ENCODE measurements at places on chromosomes 5 and 9.

DNA sequence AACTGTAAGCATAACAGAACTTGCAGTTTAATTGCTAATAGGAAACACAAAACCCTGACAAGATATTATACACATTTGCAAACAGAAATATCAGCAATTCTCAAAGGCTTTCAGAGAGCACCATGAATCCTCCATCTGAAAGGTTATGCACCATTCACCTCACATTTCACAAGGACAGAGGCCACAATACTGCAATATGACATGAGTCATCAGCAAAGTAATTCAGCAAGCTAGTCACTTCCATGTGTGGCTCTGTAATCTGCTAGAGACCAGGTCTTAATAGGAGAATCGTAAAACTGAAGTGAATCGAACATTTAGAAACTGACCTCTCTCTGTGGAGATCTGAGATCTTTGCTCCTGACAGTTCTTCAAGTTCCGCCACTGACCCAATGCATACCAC lies 28.3 kb downstream of the IARS1 start:
- DNase-seq = no peak

DNA sequence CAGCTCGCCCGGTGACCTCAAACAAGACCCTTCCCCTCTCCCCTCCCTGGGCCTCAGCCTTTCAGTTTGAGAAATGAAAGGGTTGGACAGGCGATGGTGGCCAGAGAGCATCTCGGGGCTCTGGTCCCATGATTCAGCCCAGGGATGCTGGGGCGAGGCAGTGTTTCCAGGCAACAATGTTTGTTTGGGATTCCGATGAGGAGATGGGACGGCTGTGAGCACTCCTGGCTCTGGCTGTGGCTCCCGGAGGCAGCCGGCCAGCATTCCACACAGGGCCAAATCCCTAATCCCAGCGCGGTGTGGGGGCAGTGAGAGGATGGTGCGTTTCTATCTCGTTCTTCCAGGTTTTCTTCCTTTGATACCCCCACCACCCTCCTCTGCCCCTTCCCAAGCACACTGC lies 66.0 kb downstream of the HMCN2 start:
- DNase-seq = no peak

DNA sequence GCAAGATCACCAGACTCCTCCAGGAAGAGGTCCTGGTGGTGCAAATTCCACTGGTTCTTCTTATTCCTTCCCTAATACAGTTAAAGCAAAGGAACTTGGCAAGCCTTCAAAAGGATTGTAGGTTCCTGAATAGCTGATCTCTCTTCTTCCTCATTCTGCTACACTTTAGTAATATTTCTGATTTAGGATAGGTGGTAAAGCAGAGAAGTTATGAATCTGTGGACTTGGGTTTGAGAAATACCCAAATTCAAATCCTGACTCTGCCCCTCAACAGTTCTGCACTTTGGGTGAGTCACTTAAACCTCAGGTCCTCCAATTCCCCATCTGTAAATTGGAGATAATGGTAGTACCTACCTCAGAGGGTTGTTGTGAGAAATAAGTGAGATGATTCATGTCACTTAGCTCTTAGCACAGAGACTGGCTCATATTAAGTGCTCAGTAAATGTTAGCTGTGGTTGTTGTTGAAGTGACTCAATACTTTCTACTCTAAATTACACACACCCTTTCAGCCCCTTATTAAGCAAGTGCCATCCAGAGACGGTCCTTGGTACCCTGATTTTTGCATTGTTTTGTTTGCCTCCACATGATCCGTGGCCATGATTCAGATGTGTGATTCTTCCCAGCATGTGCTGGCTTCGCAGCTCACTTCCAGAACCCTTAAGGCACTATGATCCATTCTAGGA lies 5.2 kb downstream of the SH3RF2 start:
- DNase-seq = no peak

- DNase-seq = no peak
Observed at GRCh38 chr5:137215261-137215660, 283.9 kb downstream of the SPOCK1 start.

GRCh38 chr9:20042128-20042711 lies 253.4 kb upstream of the SLC24A2 start:
- no peak for DNase-seq

- DNase-seq = no peak
Observed at GRCh38 chr9:136757328-136757727, 715 bp downstream of the LCN8 start.

- DNase-seq = no peak
Observed at GRCh38 chr5:124655921-124656511, 90.4 kb downstream of the ZNF608 start.

DNA sequence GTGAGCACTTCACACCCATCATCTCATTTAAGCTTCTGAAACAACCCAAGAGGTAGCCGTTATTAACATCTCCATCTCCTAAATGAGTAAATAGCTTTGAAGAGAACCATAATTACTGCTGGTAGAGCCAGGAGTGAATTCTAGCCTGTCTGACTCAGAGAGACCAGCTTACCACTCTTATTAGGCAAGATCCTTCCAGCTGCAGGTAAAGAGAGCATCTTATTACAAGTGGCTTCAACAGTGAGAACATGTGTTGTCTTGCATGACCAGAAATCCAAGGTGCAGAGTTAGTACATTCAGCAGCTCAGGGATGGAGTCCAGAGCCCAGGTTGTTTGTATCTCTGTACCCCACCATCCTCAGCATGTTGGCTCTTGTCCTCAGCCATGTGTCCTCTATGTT lies 10.9 kb upstream of the AFAP1L1 start:
- no peak for DNase-seq

DNA sequence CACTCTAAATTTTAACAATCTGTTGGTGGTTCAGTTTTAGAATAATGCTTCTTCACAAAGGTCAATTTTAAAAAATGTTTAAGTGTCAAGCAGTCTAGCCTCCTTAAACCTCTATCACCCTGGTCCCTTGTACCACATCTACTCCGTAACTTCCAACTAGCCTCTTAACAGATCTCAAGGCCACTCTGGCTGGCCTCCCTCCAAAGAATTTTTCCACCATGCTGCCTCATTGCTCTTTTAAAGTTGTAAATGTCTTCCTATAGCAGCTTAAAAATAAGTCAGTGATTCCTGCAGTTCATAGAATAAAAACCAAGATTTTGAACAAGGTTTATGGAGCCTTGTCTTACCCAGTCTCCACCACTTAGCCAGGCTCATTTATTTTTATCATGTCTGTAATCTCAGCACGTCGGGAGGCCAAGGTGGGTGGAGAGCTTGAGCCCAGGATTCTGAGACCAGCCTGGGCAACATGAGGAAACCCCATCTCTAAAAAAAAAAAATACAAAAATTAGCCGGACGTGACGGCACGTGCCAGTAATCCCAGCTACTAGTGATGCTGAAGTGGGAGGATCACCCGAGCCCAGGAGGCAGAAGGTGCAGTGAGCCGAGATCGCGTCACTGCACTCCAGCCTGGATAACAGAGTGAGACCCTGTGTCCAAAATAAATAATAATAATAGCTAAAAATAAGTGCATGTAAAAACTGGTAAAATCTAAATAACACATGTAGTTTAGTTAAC lies 924.9 kb upstream of the DMAC1 start:
- DNase-seq = no peak

DNA sequence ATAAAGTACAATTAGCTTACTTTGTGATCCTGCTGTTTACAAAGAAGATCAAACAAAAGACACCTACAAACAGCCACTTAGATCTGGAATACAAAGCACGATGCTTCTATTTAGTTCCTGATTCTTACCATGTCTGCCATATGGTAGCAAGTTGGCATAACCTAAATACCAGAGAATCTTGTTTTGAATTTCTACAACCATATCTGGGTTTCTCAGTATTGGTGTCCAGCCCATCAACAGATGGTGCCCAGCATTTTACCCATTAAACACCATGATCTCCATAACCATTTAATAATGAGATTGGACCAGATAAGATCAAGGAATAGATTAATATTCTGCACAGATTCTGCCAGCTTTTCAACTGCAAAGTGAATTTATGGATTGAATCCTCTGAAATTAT lies 29.8 kb downstream of the SLC24A2 start:
- no peak for DNase-seq

GRCh38 chr5:68673106-68673822 lies 420.6 kb upstream of the SLC30A5 start:
- no peak for DNase-seq

DNA sequence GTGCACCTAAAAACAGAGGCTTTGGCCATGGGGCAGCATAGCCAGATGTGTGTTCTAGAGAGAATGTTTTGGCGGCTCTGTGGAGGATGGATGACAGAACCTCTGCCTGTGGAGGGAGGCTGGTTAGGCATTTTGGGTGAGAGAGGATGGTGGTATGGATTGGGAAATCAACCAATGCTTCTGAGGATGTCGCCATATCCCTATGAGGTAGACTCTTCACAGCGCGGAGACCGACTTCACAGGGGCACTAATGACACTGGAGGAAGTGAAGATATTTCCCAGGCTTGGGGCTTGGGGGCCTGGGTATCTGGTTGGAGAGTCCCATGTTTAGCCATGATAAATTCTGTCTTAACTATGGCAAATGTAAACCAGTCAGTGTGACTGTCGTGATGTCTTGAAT lies 140.6 kb upstream of the KLF4 start:
- no peak for DNase-seq

GRCh38 chr9:130092910-130093309 lies 39.2 kb downstream of the GPR107 start:
- no peak for DNase-seq

DNA sequence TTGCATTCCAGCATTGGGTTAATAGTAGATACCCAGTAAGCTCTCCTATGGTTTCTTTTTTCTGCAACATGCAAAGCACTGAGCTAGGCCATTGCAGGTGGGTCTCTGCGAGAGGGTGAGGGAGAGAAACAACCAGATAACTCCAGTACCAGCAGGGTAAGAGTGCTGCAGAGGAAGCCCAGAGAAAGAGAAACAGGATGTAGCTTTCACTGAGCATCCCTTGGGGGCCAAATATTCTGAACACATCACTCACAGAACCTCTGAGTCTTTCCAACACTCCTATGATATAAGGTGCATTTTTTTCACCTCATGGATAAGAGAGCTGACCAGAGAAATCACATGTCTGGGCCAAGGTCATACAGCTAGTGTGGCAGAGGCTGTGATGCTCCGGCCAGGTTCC lies 76.7 kb downstream of the TRIM32 start:
- no peak for DNase-seq

DNA sequence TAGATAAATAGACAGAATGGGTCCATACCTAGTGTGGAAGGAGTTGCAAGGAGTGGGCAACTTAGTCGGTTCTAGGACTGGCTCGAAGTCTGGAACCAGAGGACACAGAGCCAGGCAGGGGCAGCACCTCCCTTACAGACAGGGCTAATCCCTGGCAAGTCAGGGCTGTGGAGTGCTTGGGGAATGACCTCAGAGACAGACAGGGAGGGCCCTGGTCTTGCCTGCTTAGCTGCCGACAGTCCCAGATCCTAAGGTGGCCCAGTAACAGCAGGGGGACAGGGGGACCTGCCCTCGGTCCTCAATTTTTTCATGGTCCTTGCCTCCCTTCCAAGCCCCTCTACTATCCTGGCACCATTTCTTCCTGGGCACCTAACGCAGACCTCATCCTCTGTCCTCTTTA lies 222.4 kb upstream of the TNC start:
- no peak for DNase-seq

DNA sequence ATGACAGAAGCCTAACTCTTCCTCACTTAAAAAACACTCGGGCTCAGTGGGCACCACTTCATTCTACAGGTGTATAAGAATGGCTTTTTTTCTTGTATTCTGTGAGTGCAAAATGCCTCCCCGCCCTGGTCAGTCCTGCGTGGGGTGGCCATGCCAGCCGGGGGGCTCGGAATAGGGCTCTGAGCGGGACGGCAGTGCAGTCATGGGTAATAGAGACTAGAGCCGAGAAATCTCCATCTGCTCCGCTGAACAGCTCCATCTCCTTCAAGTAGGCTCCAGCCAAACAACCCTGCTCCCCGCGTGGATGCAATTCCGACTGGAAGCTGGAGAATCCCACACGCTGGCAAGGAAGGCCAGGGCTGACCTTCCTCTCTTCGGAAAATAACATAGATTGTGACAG lies 317.0 kb upstream of the IRX4 start:
- DNase-seq = no peak

GRCh38 chr9:123658792-123659191 lies 271.1 kb downstream of the DENND1A start:
- DNase-seq = no peak

- no peak for DNase-seq
Observed at GRCh38 chr5:37552770-37553719, 173.9 kb downstream of the WDR70 start.

DNA sequence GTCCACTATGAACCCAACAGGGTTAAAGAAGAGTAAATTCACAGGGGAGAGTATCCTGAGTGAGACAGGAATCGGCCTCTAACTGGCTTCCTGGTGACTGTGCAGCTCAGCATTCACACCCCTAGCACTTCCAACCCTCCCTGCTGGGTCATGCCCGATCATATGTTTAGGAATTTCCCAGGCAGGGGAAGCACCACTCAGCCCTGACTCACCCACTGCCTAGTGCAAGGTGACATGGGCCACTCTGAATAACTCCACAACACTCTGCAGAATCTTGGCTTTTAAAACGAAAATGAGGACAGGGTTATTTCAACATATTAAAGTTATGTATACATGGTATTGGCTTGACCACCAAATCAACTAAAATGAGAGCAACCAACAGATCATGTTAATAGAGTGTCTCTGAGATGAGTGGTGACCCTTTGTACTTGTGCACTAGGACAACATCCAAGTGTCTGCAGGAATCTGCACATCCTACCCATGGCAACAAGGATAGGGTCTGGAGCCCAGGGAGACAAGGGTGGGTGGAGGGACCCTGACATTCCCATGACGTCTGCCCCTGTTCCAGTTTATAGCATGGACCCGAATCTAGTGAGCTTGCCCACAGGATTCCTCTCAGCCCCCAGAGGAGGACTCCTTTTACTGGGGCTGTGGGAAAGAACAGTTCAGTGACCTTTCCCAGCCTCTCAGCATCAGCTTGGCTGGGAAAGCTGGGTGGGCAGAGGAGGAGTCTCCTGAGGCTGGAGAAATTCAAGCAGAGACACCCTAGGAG lies 485.8 kb downstream of the SEMA5A start:
- no peak for DNase-seq

DNA sequence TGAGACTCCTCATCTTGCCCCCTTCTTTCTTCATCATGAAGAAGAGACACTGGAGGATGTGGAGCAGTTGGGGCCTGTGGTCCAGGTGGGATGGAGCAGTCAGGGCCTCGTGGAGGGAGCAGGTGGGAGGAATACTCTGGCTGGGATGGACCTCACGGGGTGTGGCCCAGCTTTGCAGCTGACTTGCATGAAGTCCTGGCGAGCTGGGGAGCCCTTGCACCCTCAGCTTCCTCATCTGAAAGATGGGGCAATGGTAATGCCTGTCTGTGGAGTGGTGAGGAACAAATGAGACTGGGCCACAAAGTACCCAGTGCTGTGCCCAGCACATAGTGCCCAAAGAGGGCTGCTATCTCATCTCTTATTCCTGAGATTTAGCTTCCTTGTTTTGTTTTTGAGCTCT lies 91.5 kb downstream of the DAB2IP start:
- DNase-seq = no peak

- DNase-seq = no peak
Observed at GRCh38 chr9:129567842-129568559, 52.9 kb downstream of the C9orf50 start.

DNA sequence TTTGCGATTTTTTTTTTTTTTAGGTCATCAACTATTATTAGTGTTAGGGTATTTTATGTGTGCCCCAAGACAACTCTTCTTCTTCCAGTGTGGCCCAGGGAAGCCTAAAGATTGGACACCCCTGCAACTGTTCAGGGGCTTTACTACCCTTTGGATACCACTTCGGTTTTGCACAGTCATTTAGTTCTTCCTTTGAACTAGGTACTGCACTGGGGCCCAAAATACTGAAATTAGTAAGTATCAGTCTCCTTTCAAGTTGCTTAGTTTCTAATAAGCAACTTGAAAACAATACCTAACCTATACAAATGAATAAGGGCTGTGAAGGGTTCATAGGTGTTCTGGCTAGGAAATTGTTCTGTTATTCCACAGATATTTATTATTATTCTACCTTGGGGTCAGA lies 45.3 kb downstream of the CWC27 start:
- DNase-seq = no peak

Data from activated CD8-positive, alpha-beta memory T cell treated with anti-CD3 and anti-CD28 coated beads for 4 hours (primary cell).